HL-60 (cell line): ENCODE measurements at places on chromosomes 6 and 20.

- no peak for DNase-seq
Measured at GRCh38 chr6:105991561-105992314, 94.4 kb upstream of the PRDM1 start.

GRCh38 chr20:1896484-1897258 lies 1.5 kb downstream of the SIRPA start:
- DNase-seq, result no peak

- no peak for DNase-seq
Measured at GRCh38 chr20:21623074-21623780, 82.2 kb upstream of the PAX1 start.

DNA sequence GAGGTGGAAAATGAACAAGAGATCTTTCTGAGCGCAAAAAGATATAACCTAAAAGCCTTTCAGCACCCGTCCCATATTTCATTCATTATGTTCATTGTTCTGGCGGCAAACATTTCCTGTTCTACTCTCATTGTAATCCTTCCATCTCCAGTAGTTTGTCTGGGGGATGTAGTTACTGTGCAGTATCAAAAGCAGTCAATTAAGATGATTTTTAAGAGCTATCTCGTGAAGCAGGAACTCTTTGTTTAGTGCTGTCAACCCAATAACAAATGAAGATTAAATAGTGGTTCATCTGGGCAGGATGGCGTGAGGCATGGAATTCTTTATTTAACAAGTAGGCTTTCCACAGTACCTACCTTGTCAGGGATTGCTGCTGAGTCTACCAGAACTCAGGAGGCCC lies 876.7 kb downstream of the HACE1 start:
- no peak for DNase-seq

DNA sequence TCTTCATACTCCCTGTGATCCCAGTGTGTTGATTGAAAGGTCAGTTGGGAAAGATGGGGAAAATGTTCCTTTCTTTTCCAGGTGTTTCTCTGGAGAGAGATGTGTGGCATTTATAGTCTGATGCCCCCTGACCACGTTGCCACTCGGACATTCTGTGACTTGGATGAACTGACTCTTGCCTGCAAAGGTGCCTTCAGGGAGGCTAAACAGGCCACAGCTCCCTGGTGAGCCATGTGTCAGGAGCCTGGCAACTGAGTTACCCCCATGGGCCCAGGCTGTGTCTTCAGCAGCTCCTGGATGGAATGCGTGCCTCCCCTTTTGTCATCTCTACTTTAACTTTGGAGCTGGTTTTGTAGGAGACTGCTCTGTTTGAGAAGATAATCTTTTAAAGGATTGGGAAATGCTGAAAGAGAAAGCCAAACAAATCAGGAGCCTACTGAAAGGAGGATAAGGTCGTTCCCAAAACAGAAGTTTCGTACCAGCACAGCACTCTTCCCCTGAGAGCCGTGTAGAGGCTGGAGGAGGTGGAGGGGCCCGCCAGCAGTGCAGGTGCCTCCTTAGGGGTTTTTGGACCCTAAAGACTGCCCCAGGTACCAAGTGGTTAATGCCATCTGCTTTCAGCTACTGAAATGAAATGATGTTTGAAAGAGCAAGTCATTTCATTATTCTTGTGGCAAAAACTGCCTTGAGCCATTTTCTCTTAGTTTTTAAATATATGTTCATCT lies 322.8 kb downstream of the ZFAND3 start:
- DNase-seq, result no peak

GRCh38 chr20:41587523-41587922 lies 30.7 kb downstream of the CHD6 start:
- DNase-seq, result no peak

GRCh38 chr6:89204096-89204495 lies 13.1 kb downstream of the GABRR1 start:
- DNase-seq, result no peak

- no peak for DNase-seq
Measured at GRCh38 chr20:51939259-51939585, 136.9 kb upstream of the SALL4 start.

GRCh38 chr6:128275030-128275429 lies 245.4 kb downstream of the PTPRK start:
- no peak for DNase-seq

DNA sequence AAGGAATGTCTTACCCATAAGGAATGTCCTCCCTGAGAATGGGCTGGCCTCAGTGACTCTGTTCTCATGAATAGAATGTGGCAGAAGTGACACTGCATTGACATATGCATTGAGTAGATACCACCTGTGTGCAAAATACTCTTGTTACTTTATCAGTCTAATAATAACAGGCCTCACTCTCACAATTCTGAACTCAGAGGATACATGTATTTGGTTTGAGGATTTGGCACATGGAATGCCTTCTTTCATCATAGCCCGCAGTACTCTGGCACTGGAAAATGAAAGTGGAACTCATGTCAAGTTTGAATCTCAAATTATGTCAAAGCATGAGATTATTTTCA lies 52.9 kb upstream of the PLCB4 start:
- DNase-seq, result no peak

DNA sequence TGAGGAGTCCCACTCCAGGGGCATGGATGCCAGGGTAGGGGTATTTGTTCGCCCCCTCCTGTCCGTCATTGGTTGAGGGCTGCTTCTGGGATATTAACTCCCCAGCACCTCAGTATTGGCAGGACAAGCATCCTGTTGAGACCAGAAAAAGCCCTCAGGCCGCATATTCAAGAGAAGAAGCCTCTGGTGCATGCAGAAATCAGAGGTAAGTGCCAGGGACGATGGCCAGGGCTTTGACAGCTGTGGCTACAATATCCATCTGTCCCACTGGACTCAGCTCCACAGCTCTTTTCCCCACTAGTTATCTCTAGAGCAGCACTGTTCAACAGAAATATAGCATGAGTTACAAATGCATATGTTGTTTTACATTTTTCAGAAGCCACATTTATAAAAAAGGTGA lies 651.3 kb downstream of the KIF16B start:
- no peak for DNase-seq

DNA sequence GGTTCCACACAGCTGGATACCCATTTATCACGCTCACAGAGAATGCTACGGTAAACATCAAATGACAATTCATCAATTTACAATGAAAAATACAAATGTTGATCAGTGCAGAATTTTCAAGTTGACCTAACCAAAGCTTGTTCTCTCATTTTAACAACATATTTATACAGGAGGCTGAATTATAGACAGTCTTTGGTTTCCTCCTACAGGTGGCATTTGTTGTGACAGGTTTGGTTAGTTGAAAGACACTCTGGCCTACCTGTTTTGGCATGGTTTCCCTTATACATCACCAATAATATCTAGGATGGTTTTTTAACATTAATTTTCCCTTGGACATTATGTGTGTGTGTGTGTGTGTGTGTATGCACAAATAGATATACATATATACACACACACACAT lies 642.5 kb upstream of the MMS22L start:
- DNase-seq, result no peak
